Jurkat, Clone E6-1 (cell line): ENCODE measurements at places on chromosomes 4 and X.

GRCh38 chr4:650461-650860 is 23.6 kb downstream of the ATP5ME start:
- DNase-seq = no peak

- no peak for DNase-seq
Observed at GRCh38 chr4:53932796-53933610, 131.4 kb downstream of the CHIC2 start.

DNA sequence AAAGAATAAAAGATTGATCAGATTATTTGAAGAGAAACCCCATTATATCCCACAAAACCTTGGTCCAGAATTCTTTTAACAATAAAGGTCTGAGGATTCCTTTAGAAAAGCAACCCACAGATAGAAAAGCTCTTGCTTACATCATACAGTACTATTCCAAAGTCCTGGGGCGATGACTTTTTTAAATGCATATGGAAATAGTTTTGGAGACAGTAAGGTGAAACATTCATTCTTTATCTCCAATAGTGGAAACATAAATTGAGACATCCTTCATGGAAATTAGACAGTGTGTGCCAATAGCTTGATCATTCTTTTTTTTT is 85.7 kb upstream of the UCP1 start:
- no peak for DNase-seq

DNA sequence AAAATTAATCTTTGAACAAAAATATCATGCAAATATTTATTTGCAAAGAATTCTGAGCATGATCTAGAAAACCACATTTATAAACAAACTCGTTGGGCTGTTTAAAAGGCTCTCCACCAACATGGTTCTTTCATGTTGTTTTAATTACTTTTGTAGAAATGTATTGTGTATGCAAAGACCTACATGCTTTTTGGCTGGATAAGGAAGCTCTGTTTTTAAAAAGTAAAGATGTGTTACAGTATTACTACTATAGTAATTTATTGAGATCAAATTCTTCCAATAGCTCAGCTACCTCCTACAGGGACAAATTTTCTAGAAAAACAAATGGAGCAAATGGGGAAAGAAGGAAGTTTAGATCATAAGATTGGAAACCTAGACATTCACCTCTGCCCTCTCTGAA is 177.5 kb upstream of the TTC29 start:
- no peak for DNase-seq

DNA sequence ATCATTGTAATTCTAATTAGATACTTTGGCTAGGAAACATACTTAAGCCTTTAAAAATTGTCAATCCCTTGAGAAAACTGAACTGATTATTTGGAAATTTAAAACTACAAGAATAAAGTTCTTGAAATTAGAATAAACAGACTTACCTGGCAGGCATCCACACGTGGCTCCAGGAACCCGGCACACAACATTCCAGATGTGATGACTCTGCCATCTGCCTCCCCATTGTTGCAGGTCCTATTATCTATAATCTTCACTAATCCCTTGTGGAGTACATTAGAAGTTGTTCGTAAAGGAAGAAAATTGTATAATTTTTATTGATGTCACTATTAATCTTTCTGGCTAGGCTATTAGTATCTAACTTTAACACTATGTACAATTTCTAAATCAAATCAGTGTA is 16.2 kb upstream of the GNRHR start:
- no peak for DNase-seq

GRCh38 chr4:27048429-27049238 is 188.0 kb downstream of the STIM2 start:
- peak; percentile 12 for DNase-seq

DNA sequence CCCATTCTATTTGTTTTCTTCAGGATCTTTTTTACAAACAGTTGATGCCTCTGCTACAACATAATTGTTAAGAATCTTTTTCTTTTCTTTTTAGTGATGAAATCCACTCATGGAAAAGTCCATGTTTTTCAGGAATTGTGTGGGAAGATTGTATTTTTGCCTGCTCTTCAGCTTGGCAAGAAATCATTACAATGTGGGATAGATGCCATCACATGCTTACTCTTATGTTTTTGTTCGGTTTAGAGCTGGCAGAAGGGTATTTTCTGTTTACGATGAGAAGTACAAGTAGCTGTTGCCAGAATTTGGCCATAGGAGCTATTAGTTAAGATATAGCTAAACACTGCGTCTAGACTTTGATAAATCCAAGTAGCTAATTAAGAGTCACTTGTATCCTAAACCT is 2585.3 kb downstream of the ARAP2 start:
- no peak for DNase-seq

GRCh38 chr4:153318696-153319320 is 25.7 kb upstream of the MND1 start:
- DNase-seq = peak; percentile 42

GRCh38 chr4:14743172-14743571 is 259.1 kb upstream of the CPEB2 start:
- no peak for DNase-seq

GRCh38 chrX:19127649-19128168 is 5.4 kb upstream of the ADGRG2 start:
- DNase-seq = no peak

- DNase-seq = no peak
Observed at GRCh38 chr4:93719552-93719951, 109.0 kb upstream of the ATOH1 start.

GRCh38 chr4:89373394-89373793 is 65.8 kb upstream of the GPRIN3 start:
- DNase-seq = no peak

DNA sequence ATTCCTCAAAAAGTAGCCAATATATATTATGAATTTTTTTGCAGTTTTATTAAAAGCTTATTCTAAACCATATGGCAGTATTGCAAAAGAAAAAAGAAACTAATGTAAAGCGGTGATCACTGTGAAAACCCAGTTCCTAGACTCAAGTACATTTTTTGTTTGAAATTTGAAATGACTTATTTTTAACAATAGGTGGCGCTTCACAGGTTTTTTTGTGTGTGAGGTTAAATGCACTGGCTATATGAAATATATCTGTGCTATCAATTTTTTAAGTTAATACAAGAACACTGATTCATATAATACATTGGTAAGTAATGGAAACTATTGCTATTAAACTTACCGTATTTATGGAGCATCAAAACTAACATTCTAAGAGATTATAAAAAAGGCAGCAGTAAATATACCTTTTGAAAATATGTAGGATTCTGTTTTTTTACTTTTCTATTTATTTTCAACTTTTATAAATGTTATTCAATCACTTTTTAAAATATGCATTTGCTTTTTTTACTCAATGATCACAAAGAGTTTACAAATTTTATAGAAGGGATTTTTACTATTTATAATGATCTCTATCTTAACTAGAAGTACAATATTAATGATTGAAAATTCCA is 5.6 kb upstream of the SPRY1 start:
- peak; percentile 39 for DNase-seq

DNA sequence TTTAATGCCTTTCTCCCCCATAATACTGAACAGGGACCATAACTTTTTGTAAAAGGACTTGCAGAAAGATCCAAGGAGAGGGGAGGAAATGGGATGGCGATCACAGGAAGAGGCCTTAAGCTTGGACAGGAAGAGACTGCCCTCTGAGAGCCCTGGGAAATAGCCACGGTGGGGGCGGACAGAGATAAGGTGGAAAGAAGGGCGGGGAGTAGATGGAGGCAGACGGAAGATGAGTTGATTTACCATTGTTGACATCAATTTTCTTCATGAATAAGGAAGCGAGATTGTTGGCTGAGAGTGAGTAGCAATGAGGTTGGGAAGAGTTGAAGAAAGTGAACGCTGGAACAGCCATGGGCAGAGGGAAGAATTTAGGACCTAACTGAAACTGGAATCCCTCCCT is 63.4 kb downstream of the RASGEF1B start:
- no peak for DNase-seq

- no peak for DNase-seq
Observed at GRCh38 chr4:41103657-41104056, 110.7 kb downstream of the APBB2 start.

- DNase-seq = no peak
Observed at GRCh38 chr4:148287111-148287510, 155.1 kb downstream of the NR3C2 start.

GRCh38 chr4:38017609-38018008 is 57.4 kb downstream of the PTTG2 start:
- no peak for DNase-seq

DNA sequence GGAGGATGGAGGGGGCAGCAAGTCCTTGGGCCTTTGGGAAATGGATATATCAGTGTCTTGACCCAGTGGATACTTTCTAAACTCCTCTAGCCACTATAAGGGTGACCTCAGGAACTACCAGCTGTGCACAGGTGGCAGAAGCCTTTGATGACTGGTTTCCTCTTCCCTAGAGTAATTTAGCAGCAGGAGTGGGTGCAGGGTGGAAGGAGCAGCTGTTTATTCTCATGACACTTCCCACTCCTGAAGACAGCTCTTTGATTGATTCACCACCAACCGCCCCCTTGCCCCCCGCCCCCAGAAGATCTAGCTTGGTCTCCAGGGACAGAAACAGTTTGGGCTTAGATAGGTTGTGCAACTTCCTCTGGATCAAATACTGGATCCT is 63.0 kb downstream of the GPC3 start:
- DNase-seq = peak; percentile 56

GRCh38 chrX:1140236-1140681 is 72.2 kb downstream of the CRLF2 start:
- DNase-seq = no peak
